ENCODE measurements at places on chromosomes 13 and 19.

DNA sequence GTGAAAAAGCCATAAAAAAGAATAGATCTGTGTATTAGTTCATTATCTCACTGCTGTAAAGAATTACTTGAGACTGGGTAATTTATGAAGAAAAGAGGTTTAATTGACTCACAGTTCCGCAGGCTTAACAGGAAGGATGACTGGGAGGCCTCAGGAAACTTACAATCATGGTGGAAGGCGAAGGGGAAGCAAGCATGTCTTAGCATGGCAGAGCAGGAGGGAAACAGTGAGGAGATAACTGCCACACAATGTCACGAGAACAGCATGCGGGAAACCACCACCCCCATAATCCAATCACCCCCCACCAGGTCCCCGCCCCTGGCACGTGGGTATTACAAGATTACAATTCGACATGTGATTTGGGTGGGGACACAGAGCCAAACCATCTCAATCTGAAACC is 39.1 kb upstream of the EEF1AKMT1 start:
- no peak for DNase-seq

GRCh38 chr13:35995136-35995535 is 136.0 kb downstream of the DCLK1 start:
- DNase-seq, result no peak

- DNase-seq, result no peak
These were observed 122.6 kb downstream of the ATP11A start for GRCh38 chr13:112812306-112813055.

DNA sequence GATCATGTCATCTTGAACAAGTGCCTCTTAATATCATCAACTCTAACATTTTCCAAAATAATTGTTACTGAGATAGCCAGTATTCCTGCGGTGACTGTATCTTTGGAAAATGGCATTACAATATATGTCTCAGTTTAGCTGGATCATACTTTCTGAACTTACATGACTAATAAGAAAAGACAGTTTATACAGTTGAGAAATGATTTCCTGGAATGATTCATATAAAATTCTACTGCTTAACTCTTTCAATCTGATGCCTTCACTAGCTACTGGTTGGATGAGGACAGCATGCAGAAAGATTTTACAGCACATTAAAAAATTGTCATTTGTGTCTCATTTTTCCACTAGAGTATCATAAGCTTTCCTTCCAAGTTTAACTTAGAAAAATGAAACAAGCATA is 302.1 kb downstream of the PCDH17 start:
- DNase-seq, result no peak

DNA sequence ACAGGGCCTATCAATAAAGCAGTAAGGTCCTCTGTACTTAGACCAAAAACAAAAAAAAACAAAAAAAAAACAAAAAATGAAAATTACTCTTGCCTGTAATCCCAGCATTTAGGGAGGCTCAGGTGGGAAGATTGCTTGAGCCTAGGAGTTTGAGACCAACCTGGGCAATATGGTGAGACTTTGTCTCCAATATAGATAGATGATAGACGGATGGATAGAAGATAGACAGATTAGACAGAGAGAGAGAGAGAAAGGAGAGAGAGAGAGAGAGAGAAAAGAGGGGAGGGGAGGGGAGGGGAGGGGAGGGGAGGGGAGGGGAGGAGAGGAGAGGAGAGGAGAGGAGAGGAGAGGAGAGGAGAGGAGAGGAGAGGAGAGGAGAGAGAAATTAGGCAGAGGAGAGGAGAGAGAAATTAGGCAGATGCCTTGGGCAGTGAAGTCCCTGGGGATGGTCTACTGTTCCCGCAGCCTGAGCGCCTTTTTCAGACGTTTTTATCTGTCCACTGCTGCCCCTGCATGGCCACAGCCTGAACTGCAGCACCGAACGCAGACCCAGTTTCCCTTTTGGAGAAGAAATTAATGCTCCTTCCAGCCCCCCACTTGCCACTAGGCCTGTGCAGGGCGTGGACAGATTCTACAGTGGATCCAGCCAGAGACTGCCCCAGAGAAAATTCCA is 9.8 kb upstream of the ZNF627 start:
- DNase-seq, result peak; percentile 75

DNA sequence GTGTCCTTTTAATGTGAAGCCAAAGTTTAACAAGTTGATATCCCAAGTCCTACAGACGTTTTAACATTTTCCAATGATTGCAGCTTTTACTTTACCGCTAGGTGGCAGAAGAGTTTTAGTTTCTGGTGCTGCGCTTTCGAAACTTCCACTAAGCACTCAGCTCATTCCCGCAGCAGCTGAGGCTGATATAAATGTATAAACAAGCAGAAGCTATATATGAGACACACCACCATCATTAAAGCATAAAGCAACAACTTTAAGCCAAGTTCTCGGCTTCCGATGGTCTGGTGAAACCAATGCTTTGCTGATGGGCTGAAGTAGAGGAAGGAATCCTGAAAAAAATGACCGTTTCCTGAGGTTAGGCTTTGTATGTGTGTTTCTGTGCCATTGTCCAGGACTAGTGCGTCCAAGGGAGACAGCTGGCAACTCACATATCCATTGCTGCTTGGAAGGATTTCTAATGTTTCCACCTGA is 753.9 kb downstream of the OLFM4 start:
- DNase-seq, result peak; percentile 6

GRCh38 chr19:50512999-50513745 is 541 bp downstream of the ASPDH start:
- DNase-seq, result no peak

- no peak for DNase-seq
These were observed 48.1 kb downstream of the FBN3 start for GRCh38 chr19:8101311-8101710.

GRCh38 chr19:31070146-31071065 is 278.8 kb downstream of the TSHZ3 start:
- DNase-seq, result no peak

DNA sequence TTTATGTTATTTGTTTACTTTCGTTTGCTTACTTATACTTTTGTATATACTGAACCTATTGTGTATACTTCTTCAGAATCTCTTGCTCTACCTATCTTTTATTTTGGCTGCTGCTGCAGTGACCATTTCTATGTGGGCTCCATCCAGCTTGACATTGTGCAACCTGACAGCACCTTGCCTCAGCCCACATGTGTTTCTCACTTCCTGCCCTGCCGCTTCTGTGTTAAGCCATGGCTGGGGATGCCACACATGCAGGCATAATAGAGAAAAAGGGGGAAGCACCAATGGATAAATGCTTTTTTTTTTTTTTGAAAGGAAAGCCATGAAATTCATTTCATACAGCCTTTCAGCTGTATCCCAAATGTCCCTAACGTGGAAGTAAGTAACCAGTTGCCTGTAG is 147.6 kb downstream of the RBM26 start:
- no peak for DNase-seq

DNA sequence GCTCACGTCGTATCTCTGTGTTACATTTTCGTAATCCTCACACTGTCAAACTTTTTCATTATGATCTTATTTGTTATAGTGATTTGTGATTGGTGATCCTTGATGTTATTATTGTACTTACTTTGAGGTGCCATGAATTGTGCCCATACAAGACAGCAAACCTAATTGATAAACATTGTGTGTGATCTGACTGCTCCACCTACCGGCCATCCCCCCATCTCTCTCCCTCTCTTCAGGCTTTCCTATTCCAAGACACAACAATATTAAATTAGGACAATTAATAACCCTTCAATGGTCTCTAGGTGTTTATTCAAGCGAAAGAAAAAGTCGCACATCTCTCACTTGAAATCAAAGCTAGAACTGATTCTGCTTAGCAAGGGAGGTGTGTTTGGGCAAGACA is 349.3 kb downstream of the RBM26 start:
- no peak for DNase-seq

DNA sequence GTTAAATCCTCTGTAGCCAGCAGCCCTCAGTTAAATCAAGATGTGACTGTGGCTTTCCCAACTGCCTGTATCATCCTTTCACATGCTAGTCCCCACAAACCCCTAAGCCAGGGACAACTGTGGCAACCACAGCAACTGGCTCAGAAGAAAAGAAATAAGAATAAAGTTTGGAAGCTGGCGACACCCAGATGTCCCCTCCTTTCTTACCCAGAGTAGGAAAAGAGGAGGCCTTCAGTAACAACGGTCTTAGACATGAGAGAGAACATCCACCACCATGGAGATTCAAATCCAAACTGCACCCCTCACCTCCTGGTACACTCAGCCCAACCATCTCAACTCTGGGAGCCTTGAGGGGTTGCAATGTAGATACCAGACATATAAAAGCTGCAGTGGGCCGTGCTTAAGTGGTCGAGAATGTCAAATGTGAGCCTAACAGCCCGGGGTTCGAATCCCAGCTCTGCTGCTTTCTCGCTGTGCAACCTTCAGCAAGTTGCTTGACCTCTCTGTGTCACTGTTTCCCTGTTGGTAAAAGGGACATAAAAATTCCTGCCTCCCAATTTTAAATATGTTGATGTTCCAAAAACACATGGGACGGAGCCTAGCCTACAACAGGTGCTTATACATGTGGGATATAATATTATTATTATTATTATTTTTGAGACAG is 23.8 kb downstream of the ZNRF4 start:
- no peak for DNase-seq

DNA sequence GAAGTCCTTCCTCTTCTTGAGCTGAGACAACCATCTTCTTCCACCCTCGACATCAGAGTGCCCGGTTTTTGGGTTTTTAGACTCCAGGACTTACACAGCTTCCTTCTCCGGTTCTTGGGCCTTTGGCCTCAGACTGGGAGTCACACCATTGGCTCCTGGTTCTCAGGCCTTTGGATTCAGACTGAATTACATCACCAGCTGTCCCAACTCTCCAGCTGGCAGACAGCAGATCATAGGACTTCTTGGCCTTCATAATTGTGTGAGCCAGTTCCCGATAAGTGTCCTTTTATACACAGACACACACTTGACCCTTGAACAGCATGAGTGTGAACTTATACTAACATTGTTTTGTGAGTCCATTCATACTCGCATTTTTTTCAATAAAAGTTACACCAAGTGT is 166.0 kb upstream of the UBL3 start:
- no peak for DNase-seq

DNA sequence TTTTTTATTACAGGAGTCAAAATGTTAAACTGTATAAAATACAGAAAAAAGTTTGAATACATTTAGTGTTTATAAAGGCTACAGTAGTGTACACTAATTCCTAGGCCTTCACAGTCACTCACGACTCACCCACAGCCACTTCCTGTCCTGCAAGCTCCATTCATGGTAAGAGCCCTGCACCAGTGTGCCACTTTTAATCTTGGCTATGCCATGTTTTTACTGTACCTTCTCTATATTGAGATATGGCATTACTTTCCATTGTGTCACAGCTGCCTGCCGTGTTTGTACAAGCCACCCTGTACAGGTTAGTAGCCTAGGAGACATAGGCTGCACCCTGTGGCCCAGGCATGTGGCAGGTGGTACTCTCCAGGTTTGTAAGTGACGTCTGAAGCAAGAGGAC is 32.1 kb downstream of the C1QTNF9 start:
- peak; percentile 46 for DNase-seq

DNA sequence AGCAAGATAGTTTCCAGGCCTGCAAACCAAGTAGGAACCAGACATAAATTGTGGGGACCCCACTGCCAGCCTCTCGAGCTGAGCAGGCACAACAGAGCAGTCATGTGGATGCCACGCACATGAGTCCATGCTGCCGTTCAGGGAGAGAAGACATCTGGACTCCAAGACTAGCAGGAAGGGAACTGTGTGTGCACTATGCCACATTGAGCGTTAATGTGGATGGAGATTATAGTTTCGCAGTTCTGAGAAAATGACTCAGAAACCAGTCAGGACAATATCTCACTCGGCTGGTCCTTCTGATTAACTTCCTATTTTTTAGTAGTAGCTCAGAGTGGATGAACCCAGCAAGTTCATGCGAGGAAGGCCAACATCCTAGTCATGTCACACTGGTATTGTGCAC is 124.9 kb downstream of the CRYL1 start:
- peak; percentile 28 for DNase-seq

All from MG63 (cell line).